ENCODE measurements at places on chromosomes 3 and 15.

GRCh38 chr3:42273361-42273760, 7.4 kb upstream of the CCK start:
- DNase-seq, result no peak

- DNase-seq, result no peak
Observed at GRCh38 chr15:101140697-101141065, 111.2 kb downstream of the CHSY1 start.

DNA sequence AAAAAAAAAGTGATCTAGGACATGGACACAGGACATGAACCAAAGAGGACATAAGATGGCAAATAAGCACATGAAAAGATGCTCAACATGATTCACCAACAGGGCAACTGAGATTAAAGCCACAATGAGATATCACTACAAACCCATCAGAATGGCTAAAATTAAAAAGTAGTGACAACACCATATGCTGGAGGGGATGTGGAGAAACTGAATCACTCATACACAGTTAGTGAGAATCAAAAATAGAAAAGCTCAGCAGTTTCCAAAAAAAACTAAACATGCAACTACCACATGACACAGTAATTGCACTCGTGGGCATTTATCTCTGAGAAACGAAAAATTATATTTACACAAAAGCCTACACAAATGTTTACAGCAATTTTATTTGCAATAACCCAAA, 27.9 kb upstream of the ACKR4 start:
- DNase-seq, result no peak

DNA sequence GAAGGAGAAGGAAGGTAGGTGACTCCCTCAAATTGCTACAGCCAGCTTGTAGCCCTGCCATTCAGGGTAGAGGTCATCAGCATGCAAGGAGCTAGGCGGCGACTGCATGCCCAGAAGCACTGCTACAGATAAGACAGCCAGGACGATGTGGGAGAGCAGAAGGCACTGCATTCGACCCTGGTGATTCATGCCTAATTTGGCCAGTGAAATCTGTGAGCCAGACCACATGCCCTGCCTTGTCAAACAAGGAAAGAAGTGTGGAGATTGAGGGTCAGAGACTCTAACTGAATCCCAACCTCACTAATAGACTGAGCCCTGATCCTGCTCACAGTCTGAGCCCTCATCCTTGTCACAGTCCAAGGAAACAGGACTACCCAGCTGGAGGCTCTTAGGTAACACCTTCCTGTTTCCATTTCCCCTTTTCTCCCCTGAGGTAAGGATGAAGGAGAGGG, 86.6 kb downstream of the LINGO1 start:
- DNase-seq, result no peak

Measured in COR-L47 (cell line).